AML-193 (cell line): ENCODE measurements at places on chromosomes 16 and 17.
A peak's percentile ranks its signal among the peaks of the same experiment; 100 is the strongest.

DNA sequence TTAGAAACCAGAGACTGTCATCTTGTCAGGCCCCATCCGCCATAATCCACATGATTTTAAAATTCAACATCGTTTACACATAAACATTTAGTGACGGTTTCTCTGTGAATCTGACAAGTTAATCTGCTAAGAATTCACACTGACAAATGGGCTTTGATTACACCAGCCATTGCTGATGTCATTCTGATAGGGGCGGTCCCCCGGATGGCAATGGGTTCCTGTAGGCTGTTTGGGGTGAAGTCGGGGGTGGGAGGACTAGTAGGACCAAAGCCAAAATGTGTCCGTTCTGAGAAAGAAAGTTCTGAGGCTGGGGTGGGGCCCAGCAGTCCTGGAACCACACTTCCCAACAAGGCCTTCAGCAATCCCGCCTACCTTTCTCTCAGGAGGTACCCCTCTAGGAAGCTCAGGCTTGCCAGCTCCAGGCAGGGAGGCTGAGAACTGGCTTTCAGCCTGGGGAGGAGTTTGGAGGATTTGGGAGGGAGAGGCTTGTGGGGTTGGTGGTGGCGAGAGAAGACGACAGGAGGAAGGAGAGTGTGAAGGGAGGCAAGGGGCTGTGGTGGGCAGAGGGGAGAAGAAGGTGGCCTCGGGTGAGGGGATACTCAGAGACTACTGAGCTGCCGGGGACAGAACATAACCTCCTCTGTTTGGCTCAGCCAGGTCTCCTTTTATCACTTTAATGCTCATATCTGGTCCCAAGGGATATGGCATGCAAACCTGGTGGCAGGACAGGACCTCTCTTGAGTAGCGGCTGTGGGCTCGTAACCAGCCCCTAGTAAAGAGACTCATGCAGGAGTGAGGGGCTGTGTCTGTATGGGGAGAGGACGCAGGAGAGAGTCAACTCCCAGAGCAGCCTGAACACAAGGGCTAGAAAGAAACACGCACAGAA is 8.6 kb downstream of the HIC1 start:
- DNase-seq: no peak

- no peak for DNase-seq
Observed at GRCh38 chr16:80608946-80609345, 68.2 kb downstream of the DYNLRB2 start.

DNA sequence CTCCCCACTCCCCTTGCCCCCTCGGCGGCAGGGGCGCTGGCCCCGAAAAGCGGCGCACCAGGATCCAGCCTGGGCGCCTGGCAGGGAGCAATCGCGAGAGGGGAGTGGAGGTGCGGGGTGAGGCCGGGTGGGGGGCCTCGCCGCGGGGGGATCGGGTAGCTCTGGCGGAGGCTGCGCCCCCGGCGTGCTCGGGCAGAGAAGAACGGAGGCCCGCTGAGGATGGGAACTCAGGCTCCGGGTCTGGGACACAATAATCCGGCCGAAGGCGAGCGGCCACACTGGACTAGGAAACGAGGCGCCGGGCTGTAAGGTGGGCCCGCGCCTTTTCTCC is 721 bp upstream of the PCGF2 start:
- DNase-seq: no peak

GRCh38 chr16:11583889-11584565 is 2.7 kb downstream of the LITAF start:
- peak; percentile 10 for DNase-seq

GRCh38 chr17:17060001-17060922 is 18.0 kb downstream of the MPRIP start:
- DNase-seq: no peak

GRCh38 chr17:74521701-74522201 is 9.5 kb downstream of the CD300LB start:
- peak; percentile 88 for DNase-seq

GRCh38 chr16:79107301-79107700 is 493.2 kb downstream of the MAF start:
- DNase-seq: no peak

DNA sequence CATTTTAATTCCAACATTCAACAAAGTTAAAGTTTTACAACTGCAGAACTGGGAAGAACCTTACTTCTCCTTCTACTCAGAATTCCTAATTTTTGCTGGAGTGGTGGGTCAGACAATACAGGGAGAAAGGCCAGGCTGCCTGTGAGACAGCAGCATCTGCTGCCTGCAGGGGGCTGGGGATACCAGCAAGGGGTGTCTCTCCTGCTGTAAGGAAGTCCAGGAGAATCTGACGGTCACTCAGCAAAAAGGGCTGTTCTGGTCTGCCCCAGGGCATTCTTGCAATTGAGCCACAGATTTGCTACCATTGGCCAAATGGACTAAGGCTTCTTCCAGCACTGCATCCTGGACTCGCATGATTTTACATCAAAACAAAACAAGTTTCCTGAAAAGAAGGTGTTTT is 426.6 kb upstream of the CDH11 start:
- no peak for DNase-seq

GRCh38 chr16:68910051-68910450 is 66.7 kb downstream of the TANGO6 start:
- no peak for DNase-seq

GRCh38 chr16:48330189-48330840 is 54.9 kb downstream of the SIAH1 start:
- no peak for DNase-seq

DNA sequence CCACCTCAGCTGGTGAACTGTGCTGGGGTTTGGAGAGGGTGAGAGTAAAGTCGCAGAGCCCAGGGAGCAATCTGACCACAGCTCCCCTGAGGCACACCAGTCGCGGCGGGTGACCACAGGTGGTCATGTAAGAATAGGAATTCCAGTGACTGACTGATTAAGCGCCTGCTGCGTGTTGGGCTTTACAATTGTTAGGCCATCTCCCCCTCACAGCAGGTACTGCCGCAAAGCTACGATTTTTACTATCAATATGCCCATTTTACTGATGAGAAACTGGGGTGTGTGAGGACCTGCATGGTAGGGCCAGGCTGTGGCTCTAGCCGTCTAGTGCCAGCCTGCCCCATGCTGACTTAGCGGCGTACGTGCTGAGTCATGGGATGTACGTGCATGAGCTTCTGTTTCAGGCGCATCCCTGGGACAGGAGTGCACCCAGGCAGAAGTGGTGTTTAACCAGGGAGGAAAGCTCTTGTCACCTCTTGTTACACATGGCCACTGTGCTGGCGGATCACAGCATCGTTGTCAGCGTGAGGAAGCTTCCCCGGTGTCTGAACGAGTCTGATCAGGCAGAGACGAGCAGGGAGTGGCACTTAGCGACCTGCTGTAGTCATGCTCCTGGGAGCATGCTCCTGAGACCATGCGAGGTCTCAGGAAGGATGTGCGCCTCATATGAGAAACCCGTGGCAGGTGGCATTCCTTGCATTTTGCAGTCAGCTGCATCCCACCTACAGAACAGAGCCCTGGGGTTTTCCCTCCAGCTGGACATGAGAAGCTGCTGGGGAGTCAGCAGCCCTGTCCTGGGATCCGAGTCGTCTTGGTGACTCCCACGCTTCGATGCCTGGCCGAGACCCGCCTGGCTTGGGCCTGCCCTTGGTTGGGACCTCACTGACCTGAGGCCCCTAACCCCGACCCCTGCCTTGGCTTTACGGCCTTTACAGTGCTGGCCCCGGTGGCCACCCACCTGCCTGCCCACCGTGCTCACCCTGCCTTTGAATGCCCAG is 163.7 kb upstream of the CHMP6 start:
- no peak for DNase-seq

DNA sequence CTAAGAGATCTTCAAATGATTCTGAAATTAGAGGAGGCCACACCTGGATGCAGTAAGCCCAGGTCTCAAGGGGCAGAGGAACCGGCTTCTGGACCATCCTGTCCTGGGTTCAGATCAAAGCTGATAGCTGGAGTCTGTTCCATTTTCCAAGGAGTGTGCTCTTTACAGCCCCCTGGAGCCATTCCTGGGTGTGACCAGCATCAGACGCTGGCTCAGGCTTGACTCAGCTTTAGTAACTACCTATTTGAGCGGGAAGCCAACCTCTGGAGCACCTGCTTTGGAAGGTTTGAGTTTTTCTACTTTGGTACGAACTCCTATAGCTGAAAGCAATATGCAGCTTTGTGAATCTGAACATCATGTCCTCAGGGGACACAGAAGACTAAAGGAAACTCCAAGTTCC is 12.9 kb upstream of the BBS2 start:
- DNase-seq: no peak
